Astrocyte of the spinal cord (primary cell): ENCODE measurements at places on chromosomes 3 and 15.
A peak's percentile ranks its signal among the peaks of the same experiment; 100 is the strongest.

GRCh38 chr3:189981668-189982067, 139.0 kb downstream of the P3H2 start:
- peak; percentile 91 for DNase-seq

- DNase-seq = no peak
Measured at GRCh38 chr15:51126842-51127241, 32.1 kb upstream of the TNFAIP8L3 start.

GRCh38 chr3:143172795-143173145, 53.2 kb downstream of the CHST2 start:
- DNase-seq = no peak

- DNase-seq = no peak
Measured at GRCh38 chr3:87771337-87772192, 287.2 kb downstream of the CGGBP1 start.

DNA sequence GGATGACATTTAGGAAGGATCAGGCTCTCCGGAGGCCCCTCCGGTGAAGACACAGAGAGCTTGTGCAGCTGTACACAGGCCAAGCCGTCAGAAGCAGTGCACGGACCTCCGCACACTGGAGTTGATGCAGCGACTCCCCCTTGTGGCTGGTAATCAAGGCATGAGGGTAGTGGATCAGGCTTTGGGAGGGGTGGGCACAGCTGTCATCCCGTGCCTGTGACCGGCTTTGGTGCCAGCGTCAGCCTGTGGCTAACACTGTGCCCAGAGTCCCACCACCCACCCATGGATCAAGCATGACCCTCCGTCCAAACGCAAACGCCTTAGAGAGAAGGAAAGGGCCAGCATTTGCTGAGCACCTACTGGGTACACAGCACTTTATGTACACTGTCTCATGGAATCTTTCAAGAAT, 8.2 kb upstream of the GRIP2 start:
- DNase-seq = peak; percentile 37

GRCh38 chr3:81764002-81764401, 2.6 kb upstream of the GBE1 start:
- no peak for DNase-seq

DNA sequence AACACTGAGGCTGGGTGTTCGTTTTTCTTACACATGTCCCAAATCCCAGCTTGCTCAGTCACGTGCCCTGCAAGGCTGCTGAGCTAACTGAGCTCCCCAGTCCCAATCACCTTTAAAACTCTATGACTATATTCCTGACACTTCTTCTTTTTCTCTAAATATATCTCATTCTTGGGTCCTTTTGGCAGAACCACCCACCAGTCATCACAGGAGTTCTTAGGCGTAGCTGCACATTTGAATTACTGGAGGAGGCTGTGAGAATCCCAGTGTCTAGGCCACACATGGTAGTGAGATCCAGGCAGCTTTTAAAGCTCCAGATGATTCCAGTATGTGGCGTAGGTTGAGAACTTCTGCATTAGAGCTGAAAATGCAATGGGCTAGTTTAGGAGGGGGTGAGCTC, 66.3 kb downstream of the ST8SIA2 start:
- DNase-seq = no peak

DNA sequence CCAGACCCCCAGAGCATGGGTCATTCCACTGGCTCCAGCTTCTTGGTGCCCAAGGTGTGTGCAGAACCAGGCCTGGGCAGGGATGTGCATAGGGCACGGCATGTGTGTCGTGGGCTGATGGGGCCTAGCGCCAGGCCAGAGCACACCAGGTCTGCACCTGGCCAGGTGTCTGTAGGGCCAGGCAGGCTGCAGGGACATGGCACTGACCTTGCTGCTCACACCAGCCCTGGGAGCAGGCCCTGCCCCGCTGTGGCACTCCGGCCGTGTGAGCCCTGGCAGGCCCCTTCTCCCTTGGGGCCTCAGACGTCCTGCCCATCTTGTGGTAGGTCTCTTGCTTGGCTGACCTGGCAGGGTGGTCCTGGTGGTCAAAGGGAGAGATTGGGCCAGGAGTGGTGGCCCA, 84.3 kb upstream of the RPL32 start:
- DNase-seq = no peak

GRCh38 chr3:30493911-30494311, 112.5 kb upstream of the TGFBR2 start:
- DNase-seq = peak; percentile 72

GRCh38 chr15:24734396-24734795, 58.8 kb downstream of the NPAP1 start:
- no peak for DNase-seq
